ENCODE measurements at places on chromosomes 6 and 20.

DNA sequence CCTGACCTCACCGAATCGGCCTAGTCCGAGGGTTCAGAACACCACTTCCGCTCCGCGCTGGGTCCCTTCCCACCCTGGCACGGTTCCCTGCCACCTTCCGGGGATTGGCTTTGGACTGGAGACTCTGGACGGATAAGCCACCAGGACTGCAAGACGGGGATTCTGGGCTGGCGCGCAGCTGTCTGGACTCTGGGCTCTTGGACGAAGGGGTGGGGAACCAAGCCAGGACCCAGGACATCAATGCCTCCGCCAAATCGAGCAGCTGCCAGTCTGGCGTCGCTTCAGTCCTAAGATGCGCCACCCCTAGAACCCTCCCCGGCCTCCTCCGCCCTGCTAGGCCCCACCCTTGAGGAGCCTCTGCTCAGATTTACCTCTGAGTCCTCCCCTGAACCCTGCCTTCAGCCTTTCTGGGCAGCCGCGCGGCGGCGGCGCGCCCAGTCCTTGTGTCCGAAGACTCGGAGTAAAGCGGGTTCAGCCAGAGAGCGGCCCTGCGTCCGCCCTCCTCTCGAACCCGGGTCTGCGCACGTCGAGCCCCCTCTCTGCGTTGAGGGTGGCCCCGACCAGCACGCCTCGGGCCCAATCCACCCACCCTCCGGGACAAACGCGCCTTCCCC lies 1.2 kb downstream of the KCNK17 start:
- DNase-seq: no peak

DNA sequence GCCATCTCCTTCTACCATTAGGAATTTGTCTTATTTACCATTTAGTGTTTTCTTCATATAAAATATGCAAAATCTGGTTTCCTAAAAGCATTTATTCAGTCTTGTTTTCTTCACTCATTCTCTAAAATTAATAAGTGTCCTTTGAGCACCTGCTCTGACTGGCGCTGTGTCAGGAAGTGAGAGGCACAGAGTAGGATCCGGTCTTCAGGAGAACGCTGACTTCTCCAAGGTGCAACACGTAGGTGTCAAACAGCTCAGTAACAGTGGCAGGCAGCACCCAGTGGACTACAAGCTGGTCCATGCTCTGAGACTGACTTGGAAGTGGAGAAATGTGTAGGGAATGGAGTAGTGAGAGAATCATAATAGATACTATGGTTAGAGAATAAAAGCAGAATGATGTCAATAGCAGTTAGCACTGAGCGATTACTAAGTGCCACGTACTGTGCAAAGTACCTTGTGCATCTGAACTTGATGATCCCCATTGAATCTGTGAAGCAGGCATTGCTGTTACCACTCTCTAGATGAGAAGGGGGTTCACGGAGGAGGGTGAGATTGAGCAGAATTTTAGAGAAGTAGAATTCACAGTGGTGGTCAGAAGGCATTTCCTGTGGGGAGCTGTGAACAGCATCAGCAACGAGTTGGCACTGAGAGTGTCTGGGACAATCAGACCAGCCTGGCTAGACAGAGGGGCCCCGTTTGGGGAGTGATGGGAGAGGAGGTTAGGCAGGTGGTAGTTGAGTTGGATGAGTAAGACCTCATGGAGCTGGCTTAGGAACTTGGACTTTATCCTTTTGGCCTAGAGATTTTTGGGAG lies 569.8 kb downstream of the QKI start:
- peak; percentile 22 for DNase-seq

DNA sequence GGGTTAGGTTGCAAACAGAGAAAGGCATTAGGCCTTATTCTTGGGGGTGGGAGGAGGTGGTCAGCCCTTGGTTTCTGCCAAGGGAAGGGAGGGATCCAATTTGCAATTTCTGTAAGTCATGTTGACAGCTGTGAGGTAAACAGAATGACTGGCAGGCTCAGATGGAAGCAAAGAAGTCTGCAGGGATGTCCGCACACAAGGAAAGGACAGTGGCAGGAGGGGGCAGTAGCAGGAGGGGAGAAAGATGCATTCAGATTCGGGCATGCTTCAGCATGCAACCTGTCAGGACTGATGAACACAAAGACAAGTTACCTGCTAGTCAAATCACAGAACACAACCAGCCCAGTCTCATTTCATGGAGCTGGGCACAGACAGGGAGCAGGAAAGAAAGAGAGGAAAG lies 217.9 kb upstream of the FOXA2 start:
- DNase-seq: no peak

- no peak for DNase-seq
Observed at GRCh38 chr6:3535776-3536435, 79.1 kb upstream of the SLC22A23 start.

GRCh38 chr6:170084166-170084730 lies 206.6 kb downstream of the DLL1 start:
- no peak for DNase-seq

DNA sequence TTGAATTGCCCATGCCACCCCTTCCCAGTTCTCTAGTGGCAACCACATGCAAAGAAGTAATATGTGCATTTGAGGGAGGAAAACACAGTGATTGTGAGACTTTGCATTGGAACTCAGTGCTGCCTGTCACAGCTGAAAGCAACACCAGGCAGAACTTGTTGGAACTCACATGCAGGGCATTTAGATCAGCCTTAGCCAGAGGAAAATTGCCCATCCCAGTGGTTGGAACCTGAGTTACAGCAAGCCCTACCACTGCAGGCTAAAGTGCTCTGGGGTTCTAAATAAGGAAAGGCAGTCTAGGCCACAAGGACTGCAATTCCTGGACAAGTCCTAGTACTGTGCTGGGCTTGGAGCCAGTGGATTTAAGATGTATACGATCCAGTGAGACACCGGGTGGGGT lies 245.3 kb upstream of the UFL1 start:
- DNase-seq: no peak

GRCh38 chr6:125114248-125114858 lies 39.2 kb upstream of the TPD52L1 start:
- peak; percentile 70 for DNase-seq

GRCh38 chr20:38498909-38499308 lies 26.3 kb downstream of the RALGAPB start:
- DNase-seq: no peak
